ENCODE measurements at places on chromosomes 2 and 18.

DNA sequence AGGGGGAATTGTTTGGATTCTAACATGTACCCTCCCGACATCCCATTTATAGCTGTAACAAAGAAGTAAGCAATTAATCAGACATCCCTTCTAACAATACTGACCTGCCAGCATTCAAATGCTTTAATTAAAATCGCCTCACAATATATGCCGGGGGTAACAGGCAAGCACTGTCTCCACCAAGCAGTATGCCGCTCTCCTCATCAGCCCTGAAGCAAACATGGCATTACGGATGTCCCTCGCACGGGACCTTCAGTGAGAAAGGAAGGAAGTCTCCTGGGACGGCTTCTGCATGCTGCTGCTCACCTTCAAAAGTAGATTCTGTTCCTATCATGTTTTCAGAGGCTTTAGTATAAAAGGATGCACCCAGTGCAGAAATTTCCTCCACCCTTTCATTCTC, 292.7 kb upstream of the POU3F3 start:
- DNase-seq = no peak

DNA sequence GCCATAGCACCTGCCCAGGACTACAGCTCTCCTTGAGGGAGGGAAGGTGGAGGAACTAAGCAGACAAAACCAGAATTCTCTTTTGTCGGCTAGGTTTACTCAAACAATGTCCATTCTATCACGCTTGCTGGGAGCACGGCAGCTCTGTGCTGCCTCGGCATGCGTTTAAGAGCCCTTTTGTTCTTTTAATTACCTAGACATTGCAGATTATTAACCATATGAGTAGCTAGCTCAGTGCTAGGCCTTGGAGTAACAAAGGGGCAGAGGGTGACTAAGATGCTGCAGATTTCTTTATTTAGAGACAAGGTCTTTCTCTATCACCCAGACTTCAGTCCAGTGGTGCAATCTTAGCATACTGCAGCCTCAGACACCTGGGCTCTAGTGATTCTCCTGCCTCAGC, 11.1 kb downstream of the MSGN1 start:
- DNase-seq = no peak

DNA sequence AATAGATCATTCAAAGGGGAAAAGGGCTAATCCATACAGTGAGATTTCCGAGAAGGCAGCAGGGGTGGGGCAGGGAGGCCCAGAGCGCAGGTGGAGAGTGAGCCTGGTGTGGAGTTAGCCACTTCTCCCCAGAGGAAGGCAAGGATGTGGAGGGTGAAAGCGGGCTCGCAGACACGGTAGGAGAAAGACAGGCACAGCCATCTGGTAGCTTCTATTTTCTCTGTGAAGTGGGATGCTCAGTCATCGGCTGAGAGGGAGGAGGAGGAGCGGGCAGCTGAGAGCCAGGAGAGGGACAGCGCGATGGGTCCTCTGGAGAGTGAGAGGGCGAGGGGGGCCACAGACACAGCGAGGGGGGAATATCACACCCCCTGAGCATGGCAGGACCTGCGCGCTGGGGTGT, 153.3 kb upstream of the NDUFV2 start:
- DNase-seq = no peak

DNA sequence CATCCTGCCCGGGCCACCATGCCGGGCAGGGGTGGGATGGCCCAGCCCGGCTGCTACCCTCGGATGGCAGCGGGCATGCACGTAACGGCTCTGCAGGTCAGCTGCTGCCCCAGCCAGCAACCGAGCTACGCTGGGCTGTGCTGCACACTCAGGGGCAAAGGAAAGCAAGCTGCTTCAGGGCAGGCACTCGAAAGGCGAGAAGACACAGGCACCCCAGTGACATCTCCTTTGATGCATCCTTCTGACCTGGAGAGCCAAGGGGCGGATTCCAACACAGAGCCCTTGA, 8.8 kb downstream of the HDAC4 start:
- no peak for DNase-seq

GRCh38 chr2:239724194-239724849, 300.8 kb downstream of the NDUFA10 start:
- no peak for DNase-seq

DNA sequence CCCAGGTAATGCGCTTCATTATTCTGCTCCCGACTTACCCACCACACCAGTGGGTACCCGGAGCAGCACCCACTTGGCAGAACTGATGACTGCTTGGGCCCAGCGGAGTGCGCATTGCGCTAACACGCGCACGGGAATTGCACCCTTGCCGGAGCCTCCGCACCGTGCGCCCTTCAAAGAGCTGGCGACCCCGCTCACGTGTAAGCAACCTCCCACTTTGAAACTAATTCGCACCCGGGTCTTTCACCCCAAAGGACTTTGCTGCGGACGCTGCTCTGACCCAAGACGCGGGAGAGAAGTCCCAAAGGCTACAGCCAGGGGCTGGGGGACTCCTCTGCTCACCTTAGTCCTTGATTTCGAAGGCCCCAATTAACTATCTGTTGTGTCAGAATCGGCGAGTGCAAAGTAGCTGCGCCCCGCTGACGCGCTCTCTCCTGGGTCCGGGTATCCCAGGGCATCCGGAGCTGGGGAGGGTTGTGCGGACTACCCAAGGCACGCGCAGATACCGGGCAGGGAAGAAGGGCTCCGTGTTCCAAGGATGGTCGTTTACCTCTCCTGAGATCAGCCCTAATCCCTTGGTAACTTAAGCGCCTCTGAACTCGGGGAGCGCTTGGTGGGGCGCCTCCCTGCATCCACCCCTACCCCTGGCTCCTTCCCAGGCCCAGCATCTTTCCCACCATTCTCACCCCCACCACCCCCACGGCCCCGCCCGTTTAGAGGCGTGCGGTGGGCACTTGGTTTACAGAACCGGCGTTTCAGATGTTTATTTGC, 13.1 kb upstream of the SATB2 start:
- no peak for DNase-seq

DNA sequence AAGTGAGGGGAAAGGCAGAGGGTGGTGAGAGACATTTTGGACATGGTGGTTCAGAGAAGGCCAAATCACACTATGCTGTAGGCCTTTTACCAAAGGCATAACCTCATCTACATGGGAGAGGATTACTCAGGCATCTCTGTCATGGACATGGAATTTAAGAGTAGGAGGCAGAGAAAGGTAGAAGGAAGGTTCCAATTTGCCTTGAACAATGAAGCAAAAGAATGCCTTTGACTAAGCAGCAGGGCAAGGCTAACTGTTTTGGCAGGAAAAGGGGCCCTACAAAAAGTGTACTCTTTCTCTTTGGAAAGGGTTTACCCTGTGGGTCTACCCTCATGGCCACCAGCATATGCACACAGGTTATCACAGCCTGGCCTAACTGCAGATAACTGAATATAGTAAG, 45.6 kb upstream of the RNU4ATAC start:
- no peak for DNase-seq

GRCh38 chr18:37538526-37539205, 26.9 kb downstream of the CELF4 start:
- no peak for DNase-seq

DNA sequence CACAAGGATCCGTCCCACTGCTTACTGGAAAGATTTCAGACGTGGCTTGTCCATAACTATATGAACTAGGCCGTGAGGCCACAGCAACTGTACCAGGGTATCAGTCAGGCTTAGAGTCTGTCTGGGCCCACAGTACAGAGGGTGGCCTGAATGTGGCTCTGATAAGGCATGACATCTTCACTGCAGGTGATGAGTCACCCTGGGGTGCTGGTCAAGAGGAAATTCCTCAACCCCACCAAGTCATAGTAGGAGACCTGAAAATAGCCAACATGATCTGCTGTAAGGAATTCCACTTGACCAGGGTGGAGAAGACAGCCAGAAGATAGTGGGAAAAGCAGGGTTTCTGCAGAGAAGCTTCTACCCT, 107.7 kb downstream of the INHBB start:
- DNase-seq = no peak

DNA sequence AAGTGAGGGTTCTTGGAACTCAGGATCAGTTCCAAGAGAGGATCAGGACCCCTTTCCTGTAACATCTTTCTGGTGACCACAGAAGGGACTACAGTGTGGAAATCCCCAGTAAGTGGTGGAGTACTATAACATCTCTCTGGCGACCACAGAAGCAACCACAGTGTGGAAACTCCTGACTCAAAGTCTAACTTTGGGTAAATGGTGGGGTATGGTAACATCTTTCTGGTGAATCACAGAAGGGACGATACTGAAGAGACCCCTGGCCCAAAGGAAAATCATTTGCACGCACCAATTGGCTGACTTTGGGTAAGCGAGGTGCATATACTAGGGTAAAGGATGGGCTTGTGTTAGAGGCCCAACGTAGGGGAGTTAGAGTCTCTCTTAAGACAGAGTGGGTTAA, 56.3 kb upstream of the GULP1 start:
- DNase-seq = no peak

DNA sequence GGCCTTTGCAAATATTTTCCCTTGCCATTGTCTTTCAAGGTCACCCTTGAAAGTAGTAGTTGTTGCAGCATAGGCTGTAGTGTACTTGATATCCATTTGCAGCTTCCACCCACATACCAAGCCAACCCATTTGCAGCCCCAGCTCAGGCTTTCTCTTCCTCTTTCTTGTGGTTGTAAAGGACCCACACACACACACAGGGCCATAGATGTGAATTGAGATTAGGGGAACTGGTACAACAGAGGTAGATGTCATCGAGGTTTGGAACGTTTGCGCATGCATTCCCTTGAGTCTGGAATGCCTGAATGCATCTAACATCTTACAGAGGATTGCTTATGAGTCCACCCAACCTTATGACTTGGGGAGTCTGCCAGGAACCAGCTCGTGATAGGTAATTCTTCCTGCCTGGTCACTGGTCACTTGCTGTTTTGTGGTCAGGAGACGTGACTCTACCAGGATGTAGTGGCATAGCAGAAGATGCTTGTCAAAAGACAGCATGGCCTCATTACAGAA, 91.9 kb downstream of the MRPS9 start:
- no peak for DNase-seq

- no peak for DNase-seq
Measured at GRCh38 chr2:150371044-150371818, 116.2 kb downstream of the RND3 start.

DNA sequence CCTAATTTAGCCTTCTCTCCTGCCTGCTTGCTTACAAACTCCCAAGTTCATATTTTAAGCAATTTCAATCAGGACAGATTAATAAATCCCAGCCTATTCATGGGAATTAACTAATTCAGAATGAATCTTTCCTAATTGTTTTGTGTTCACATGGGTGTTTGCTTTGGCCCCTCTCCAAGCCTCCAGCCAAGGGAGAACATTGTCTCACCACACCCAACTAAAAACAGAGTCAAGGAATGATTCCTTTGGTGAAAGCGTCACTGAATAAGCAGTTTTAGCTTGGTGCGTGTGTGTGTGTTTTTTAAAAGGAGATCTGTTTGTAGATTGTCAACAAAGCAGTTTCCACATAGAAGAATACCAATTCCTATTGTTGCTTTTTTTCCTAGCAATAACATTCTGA, 43.0 kb upstream of the DSG1 start:
- DNase-seq = no peak

GRCh38 chr2:28447086-28447485, 48.8 kb upstream of the PLB1 start:
- DNase-seq = no peak

- DNase-seq = no peak
Measured at GRCh38 chr2:128769457-128770142, 450.9 kb upstream of the HS6ST1 start.

GRCh38 chr2:98952966-98953365, 16.9 kb upstream of the CRACDL start:
- no peak for DNase-seq

DNA sequence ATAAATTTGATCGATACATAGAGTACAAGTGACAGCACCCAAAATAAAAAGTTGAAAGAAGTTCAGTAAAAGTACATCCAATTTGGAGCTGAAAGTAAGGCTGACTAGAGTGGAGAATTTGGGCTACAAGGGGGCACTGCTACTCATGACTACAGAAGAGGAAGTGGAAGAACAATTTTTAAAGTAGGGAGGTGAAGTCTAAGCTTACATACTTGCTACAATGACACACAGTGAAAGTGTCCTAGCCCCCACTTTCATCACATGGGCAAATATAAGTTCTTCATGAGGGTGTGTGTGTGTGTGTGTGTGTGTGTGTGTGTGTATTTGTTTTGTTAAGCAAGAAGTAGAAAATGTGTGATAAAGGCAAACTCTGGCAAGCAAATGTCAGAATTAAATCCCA, 45.7 kb downstream of the MAP3K2 start:
- DNase-seq = no peak

DNA sequence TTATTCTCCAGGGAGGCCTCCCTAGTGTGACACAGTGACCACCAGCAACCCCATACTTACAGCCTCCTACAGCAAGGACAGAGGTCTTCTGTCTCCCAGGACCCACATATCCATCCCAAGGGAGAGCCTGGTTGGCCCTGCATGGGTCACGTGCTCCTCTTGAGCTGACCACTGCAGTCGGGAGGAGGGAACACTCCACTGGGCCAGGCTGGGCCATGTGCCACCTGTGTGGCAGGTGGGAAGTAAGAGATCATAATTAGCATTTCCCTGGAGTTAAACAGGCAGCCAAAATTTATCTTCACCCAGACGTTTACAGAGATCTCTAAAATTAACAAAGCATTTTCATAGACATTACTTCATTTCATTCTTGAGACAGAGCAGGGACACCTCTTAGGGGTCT, 33.4 kb upstream of the MLPH start:
- DNase-seq = no peak

DNA sequence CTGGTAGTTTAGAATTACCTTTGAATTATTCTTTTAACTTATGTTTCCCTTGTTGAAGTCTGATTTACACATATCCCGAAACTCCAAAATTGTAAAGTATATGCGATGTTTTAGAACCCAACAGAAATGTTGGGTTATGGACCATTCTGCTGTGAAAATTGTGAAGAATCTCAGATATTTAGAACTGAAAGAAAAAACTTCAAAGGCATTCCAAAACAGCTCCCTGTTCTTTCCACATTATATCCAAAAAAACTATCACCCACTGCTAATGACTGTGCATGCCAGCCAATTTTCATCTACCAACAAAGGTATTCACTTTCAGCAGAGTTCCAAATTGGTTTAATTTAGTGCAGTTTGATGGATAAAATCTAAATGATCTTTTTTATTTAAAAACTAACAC, 21.5 kb upstream of the PDE1A start:
- DNase-seq = no peak

GRCh38 chr2:223185638-223186037, 133.6 kb downstream of the KCNE4 start:
- no peak for DNase-seq

DNA sequence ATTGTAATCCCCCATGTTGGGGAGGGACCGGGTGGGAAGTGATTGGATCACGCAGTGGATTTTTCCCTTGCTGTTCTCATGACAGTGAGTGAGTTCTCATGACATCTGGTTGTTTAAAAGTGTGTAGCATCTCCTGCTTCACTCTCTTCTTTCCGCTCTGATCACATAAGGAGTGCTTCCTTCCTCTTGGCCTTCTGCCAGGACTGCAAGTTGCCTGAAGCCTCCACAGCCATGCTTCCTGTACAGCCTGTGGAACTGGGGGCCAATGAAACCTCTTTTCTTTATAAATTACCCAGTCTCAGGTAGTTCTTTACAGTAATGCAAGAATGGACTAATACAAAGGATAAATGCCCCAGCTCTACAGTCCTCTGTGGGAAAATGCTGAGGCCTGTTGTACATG, 437.5 kb upstream of the NXPH2 start:
- DNase-seq = no peak

All from hypothalamus (tissue), 51 donors.